ENCODE measurements at places on chromosomes 16 and 17.

GRCh38 chr17:2050300-2051060 is 4.4 kb upstream of the HIC1 start:
- peak; percentile 78 for DNase-seq

- peak; percentile 73 for DNase-seq
Measured at GRCh38 chr16:79272141-79272577, 328.4 kb downstream of the MAF start.

- DNase-seq: peak; percentile 59
Measured at GRCh38 chr16:46673320-46674013, 15.5 kb downstream of the VPS35 start.

DNA sequence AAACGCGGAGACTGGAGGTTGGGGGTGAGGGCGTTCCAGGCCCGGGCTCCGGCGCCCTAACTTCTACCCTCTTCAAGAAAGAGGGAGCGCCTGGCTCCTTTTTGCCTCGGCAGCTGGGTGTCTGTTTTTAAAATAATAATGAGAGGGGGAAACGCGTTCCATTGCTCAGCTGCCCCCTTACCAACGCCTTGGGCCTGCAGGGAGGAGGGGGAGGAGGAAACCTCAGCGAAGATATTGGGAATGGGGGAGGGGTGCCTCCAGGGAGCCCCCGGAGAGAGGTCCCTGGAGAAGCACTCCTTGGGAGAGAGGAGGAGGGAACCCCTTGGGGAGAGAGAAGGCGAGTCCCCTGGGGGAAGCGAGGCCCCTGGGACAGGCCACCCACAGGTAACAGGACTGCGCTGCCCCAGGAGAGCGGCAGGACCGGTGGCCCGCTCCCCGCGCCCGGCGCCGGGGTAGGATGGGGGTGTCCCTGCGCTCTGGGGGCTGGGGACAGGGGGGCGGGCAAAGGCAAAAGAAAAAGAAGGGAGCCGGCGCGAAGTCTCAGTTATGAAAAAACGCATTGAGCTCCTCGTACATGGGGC is 2.7 kb downstream of the NEUROD2 start:
- no peak for DNase-seq

DNA sequence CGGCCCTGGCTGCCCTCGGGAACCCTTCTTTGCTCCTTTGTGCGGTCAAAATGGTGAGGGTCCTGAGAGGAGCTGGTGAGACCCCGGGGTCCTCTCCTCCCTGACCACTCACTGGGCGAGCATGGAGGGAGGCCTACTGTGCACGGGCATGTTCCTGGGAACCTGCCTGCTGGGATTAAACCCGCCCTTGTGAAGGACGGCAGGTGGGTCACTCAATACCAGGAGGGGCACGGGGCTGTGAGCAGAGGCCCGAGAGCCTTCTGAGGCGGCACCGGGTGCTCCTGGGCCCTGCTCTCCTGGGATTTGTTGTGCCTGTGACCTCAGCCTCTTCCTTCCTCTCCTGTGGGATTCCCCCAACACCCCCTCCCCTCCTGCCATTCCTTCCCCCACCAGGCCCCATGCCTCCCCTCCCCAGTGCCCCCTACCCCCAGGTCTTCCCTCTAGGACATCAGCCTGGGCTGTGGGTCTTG is 19.7 kb downstream of the METRNL start:
- no peak for DNase-seq

DNA sequence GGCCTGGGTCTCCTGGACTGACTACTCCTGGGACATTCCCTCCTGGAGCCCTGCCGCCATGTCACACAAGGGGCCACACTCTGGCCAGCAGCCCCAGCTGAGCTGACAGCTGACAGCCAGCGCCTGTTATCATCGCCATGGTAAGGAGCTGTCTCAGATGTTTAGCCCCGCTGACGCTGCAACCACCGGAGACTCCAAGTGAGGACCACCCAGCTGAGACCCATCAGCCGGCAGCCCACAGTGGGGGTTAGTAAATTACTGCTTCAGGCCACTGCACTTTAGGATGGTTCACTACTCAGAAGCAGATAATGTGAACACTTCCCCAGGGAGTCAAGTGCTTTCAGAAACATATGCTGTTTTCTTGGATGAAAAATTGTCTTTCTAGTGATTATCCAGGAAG is 14.6 kb upstream of the SPHK1 start:
- DNase-seq: no peak

- no peak for DNase-seq
Measured at GRCh38 chr17:69551212-69552010, 136.9 kb downstream of the MAP2K6 start.

- no peak for DNase-seq
Measured at GRCh38 chr16:57105184-57105583, 12.8 kb downstream of the CPNE2 start.

DNA sequence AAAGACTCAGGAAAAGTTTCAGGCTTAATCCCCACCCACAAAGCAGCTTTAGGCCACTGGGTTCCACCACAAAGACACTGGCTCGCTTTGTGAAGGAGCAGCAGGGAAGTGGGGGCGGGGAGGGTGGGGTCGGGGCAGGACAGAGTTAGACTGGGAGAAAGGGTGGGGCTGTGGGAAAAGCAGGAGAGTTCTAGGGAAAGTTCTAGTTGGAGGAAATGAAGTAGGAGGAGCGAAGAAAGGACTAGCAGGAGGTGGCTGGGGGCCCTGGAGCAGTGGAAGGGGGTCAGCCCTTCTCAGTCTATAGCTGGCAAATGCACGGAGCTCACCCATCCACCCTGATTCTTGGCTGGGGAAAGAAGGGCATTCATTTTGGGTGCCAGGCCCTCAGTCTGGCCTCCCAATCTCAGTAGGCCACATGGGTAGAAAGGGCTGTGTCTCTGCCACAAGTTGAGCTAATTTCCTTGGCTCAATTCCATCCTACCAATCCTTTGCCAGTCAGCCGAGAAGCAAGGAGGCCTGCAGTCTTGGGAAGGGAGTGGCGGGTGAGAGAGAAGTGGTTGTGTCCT is 4.6 kb downstream of the INPP5K start:
- DNase-seq: no peak

GRCh38 chr16:75406943-75407342 is 26.4 kb downstream of the CFDP1 start:
- DNase-seq: no peak

GRCh38 chr17:42323268-42323773 is 35.0 kb downstream of the STAT5A start:
- DNase-seq: no peak

DNA sequence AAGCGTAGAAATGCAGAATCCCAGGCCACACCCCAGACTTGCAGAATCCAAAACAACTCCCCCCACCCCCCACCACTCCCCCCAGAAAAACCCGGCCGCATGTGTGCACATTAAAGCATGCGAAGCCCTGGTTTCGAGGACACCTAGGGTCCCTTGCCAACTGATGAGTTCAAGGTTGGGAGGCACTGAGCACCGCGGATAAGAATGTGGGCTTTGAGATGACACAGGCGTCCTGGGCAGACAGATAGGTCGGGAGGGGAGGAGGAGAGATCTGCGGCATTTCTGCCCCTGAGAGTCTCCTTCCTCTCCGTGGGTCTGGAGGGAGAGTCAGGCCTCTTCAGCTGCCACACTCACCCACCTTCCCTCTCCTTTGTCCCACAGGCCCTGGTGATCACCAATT is 98.3 kb downstream of the ABCC1 start:
- DNase-seq: no peak

DNA sequence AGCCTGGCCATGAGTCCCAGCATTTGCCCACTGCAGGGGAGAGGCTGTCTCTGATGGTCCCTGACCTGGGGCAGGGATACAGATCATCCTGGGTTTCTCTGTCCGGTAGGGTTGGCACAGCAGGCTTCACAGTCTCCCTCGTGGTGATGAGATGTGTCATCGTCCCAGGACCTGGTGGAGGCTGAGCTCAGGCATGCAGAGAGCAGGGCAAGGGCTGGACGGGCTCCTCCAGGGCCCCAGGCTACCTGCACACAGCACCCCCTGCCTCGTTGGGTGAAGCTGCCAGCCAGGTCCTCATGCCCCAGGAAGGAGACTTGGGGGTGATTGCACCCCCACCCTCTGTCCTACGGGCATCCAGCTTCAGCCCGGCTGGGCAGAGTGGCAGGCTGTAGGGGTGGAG is 155.8 kb upstream of the GSE1 start:
- no peak for DNase-seq

DNA sequence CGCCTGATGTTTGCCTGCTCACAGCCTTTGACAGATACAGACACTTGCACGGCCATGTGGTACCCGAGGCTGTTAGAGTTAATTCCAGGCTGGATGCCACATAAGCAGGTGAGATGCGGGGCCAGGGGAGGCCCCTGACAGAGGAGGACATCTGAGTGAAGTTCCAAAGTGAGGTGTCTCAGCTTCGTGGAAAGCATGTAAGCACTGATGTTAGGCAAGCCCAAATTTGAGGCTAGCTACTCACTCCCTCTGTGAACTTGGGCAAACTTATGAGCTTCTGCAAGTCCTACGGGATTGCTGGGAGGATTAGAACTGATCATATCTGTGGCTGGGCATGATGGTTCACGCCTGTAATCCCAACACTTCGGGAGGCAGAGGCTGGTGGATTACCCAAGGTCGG is 39.3 kb upstream of the MARCHF10 start:
- DNase-seq: no peak

DNA sequence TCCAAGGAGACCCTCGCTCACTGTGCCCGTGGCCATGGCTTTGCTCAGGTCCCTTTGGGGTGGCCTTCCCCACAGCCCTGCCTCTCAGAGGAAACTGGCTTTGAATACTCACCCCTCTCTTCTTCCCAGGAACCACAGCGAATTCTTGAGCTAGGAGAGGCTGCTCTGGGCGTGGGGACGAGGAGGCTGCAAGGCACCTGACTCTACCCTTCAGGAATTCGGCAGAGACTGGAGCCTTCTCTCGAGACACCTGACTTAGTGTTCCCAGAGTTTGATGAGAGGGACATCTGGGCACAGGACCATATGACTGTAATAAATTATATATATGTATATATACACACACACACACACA is 6.2 kb downstream of the LLGL2 start:
- no peak for DNase-seq

GRCh38 chr16:3058139-3059030 is 7.1 kb upstream of the IL32 start:
- peak; percentile 51 for DNase-seq

- DNase-seq: no peak
Measured at GRCh38 chr17:47907932-47908562, 12.0 kb downstream of the SP2 start.

GRCh38 chr17:60920107-60920506 is 242.5 kb downstream of the BCAS3 start:
- DNase-seq: no peak

DNA sequence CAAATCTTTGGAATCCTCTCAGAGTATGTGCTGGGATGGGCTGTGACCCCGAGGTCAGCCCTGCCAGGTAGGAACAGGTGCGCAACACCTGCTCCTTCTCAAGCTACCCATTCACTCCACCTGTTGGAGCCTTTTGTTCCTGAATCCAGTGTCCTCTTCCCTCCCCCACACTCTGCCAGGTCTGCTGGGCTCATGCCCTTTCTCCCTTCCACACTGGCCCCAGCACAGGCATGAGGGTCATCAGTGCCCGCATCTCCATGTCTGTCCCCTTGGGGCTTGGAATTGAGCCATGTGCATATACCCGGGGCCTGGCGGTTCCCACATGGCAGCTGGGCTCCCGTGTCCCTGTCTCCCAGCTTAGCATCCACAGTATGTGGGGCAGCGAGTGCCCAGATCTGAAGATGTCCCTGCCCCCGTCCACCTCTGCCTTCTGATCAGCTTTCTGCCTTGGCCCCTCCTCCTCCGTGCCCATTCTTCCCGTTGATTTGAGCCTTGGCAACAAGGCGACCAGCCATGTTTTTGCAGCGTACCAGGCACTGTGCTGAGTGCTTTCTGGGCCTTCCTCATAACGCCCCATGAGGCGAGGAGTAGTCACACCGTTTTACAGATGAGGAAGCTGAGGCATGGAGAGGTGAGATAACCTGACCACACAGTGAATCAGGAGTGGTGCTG is 102.2 kb downstream of the RAP1GAP2 start:
- DNase-seq: no peak

GRCh38 chr16:84730406-84731106 is 30.8 kb downstream of the USP10 start:
- peak; percentile 38 for DNase-seq

- DNase-seq: no peak
Measured at GRCh38 chr16:24045641-24046040, 209.9 kb downstream of the PRKCB start.

DNA sequence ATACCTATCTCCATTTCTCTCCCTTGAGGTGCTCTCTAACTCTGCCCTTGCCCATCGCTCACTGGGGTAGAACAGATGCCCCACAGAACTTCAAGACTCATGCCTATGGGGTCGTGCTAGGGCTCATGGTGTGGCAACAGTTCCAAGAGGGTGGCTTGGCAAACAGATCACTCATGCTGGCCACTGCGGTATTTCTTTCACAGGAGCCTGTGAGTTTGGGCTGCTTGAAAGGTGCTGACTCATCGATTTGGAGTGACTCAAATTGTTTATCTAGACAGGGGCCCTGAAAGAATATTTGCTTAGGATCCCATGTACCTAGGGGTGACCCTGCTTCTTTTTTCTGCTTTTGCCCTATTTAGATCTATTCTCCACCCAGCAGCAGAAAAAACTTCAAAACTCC is 69.9 kb downstream of the IRX5 start:
- no peak for DNase-seq

DNA sequence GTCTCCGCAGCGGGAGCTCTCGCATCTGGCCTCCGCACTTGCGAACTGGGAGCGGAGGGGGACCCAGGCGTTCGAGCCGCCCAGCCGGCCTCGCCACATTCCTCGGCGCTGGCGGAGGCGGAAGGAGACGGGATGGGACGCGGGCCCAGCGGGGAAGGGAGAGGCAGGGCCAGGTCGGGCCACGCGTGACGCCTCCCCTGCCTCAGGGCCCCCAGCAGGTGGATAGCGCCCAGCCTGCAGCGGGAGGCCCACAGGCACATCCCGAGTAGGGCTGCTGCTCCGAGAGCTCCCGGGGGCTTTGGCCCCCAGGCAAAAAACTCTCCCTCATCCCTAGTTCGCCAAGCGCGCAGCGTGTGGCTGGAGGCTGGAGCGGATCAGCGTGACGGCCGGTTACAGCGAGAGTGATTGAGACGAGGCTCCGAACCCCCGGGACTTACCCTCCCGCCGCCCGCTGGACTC is 800 bp downstream of the PLEKHH3 start:
- DNase-seq: no peak

DNA sequence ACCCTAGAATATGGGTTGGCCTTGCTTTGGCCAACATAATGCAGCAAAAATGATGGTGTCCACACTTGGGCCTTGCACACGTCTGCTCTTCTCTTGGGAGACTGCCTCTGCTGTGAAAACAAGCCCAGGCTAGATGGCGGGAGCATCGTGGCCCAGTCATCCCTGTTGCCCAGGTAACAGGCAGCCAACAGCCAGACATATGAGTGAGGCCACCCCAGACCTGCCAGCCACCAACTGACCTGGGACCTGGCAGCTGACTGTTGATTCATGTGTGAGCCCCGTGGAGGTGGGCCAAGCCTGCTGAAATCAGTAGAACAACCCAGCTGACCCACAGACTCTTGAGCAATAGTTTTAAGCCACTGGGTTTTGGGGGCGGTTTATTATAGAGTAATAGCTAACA is 39.4 kb upstream of the CDH3 start:
- DNase-seq: no peak
